ENCODE measurements at places on chromosomes 5 and 9. TPM values are rescaled to one million over a fixed set of nuclear protein-coding genes. Genes with fewer than 3 reads are reported as not detected.

DNA sequence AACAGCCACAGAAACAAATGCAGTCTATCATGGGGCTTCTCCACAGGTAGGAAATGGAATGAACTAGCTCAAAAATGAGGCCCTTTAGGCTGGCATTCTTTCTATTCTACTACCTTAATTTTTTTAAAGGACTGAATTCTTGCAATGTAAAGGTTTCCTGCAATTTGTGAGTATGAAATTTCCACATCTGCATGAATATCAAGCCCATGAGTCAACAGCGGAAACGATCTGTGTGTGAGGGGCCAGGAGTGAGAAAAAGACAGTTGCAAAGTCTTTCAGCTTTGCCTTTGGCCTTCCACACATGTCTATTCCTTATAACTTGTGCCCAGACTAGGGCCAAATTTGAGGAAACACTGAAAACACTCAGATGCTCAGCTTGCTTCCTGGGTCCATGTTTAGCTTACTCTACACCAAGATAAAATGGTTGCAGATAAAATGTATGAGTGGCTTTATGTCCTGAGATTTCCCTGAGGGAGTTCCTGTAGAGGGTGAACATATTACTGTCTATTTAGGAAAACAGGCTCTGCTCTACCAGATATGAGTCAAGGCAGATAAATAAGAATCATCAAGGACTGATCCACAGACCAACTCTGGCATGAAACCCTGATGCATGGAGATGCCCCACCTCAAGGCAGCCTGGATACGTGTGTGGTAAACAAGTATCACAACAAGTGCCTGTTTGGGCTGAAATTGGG lies 46.5 kb downstream of the RETREG1 start:
- DNase-seq, result no peak

The ORM2 gene
- not detected for polyA plus RNA-seq

The CNTFR gene
- 29.9 TPM for polyA plus RNA-seq

GRCh38 chr9:120396418-120396817 lies 183.5 kb downstream of the CDK5RAP2 start:
- DNase-seq, result no peak

The HRH2 gene
- polyA plus RNA-seq, result 2.7 TPM

GRCh38 chr5:132181011-132181629 lies 46.5 kb downstream of the P4HA2 start:
- no peak for DNase-seq

The KIF4B gene
- polyA plus RNA-seq, result 0.30 TPM

The PTGDS gene
- 113 TPM for polyA plus RNA-seq
